Daoy (cell line): ENCODE measurements at places on chromosomes 3 and 15. TPM values are rescaled to one million over a fixed set of nuclear protein-coding genes. Genes with fewer than 3 reads are reported as not detected.

NR2E3 gene
- not detected in 2 replicates for total RNA-seq

PAK6 gene
- total RNA-seq, result 0.12 and 0.57 TPM in 2 replicates

PCOLCE2 gene
- 13.8 and 27.8 TPM in 2 replicates for total RNA-seq

MON1A gene
- total RNA-seq, result 7.9 and 14.1 TPM in 2 replicates

GPR156 gene
- 1.5 and 1.7 TPM in 2 replicates for total RNA-seq

GOLGA6D gene
- not detected in 2 replicates for total RNA-seq

PIF1 gene
- total RNA-seq, result 26.6 and 32.9 TPM in 2 replicates

PLA2G4F gene
- not detected in 2 replicates for total RNA-seq

DNA sequence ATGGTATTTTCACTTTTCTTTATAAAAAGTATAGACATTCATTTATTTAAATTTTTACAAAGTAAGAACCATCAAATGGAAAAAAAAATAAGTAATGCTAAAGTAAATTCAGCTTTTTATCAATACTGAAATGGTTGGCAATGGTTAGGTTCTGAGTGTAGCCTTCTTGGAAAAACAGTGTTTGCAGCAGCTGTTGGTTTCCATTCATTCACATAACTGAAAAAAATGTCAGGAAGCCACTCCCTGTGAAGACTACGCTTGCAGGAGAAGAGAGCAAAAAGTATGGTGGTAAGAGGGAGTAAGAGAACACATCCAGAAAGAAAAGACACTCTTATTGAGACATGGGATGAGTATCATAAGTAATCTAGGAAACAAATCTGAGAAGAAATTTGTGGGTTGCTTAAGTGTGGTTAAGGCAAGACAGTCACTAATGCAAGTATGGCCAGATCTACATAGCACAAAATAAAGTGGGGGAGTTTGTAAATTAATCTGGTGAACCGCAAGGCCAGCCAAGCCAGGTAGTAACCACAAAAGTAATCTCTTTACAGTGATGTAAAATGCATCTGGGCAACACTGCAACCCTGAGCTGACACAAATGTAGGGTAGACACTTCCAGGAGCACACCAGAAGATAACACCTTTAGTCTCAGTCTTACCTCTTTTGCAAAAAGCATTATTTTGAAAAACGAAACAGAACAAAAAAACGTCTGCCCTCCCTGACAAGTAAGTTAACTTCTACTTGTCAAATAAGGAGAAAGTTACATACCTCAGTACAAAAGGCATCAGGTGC, 133.7 kb downstream of the IGSF11 start:
- no peak for DNase-seq

GRCh38 chr3:128432301-128432970, 34.3 kb downstream of the DNAJB8 start:
- DNase-seq, result no peak

DNA sequence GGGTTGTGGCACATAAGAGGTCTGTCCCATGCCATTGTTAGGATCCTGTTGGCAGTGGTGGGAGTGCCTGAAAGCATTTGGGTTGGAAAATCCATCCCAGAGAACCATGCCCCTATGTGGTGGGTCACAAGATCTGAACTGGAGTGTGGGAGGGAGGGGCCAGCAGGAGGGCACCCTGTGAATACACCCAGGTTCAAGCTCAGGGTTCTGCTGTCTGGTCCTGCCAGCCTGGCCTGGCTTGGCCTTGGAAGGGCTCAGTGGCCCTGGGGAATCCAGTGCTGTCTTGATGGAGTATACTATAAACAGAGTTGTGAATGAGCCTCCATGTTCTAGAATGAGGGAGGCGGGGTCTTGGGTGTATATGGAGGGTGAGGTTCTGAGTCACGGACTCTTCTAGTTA, 11.8 kb downstream of the ANKDD1A start:
- DNase-seq, result no peak

GRCh38 chr3:25143356-25144025, 284.6 kb upstream of the RARB start:
- DNase-seq, result no peak

DNA sequence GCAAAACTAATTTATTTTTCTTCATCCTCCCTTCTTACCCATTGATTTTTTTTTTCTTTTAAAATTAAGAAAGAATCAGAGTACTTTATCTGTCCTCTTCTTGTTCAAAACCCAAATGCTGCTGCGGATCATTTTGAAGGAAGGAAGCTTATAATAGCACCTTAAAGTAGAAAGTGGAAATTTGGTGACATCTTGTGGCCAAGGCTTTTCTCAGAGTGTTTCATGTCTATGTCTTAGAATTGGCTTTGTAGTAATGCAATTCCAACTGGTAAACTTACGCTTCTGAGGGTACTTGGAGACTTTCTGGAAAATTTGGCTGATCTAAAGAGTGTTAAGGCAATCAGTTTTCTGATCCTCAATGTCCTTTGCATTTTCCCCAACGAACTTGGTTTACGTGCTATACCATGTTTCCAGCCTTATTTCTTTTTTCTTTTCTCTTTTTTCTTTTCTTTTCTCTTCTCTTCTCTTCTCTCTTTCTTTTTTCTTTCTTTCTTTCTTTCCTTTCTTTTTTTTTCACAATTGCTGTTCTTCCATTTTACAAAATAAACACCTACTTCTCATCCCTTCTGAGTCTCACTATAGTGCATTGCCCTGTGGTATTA, 30.7 kb downstream of the C3orf38 start:
- DNase-seq, result peak; percentile 2

- no peak for DNase-seq
Observed at GRCh38 chr3:124439603-124440002, 290.6 kb upstream of the UMPS start.

- DNase-seq, result no peak
Observed at GRCh38 chr3:144875211-144875610, 903.6 kb downstream of the DIPK2A start.

- no peak for DNase-seq
Observed at GRCh38 chr3:101020351-101021015, 27.3 kb upstream of the ABI3BP start.

GRCh38 chr3:146928421-146929059, 323.4 kb upstream of the PLSCR5 start:
- no peak for DNase-seq

GRCh38 chr15:98815207-98815606, 166.9 kb downstream of the IGF1R start:
- DNase-seq, result no peak

- no peak for DNase-seq
Observed at GRCh38 chr15:65918357-65918920, 49.1 kb downstream of the RAB11A start.

- DNase-seq, result no peak
Observed at GRCh38 chr3:105385819-105386508, 19.3 kb downstream of the ALCAM start.

GRCh38 chr15:62099094-62099601, 32.4 kb downstream of the C2CD4A start:
- DNase-seq, result no peak

DNA sequence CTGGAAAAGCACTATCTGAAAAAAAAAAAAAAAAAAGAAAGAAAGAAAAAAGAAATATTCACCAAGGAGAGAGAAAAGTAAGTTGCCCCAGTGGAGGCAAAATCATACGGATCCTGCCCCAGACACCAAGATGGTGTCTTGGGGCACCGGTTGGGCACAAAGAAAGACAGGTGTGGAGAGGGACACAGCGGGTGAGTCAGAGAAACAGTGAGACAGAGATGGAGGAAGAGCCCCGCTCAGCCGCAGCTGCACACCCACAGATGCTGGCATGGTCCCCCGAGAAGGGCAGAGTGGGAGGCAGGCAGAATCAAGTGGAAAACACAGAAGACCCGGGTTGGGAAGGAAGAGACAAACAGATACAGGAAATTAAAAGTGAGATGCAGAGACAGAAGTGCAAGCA, 129.7 kb upstream of the SMAD3 start:
- no peak for DNase-seq

DNA sequence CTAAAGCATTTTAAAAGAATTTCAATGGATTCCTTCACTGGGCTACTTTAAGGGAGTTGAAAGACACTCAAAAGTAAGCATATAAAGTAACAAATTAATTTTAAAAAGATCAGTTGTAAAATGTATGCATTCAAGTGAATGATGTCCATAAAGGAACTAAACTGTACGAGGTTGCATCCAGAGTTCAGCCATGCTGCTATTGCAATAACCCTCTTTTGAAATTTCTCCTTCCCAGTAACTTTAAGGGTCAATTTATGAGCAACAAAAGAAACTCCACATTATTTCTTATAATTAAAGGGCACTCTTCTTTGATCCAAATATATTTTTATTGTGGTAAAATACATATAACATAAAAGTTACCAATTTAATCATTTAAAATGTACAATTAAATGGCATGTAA, 22.9 kb downstream of the BTLA start:
- DNase-seq, result no peak

GRCh38 chr3:12966847-12967605, 106.2 kb downstream of the IQSEC1 start:
- DNase-seq, result no peak

DNA sequence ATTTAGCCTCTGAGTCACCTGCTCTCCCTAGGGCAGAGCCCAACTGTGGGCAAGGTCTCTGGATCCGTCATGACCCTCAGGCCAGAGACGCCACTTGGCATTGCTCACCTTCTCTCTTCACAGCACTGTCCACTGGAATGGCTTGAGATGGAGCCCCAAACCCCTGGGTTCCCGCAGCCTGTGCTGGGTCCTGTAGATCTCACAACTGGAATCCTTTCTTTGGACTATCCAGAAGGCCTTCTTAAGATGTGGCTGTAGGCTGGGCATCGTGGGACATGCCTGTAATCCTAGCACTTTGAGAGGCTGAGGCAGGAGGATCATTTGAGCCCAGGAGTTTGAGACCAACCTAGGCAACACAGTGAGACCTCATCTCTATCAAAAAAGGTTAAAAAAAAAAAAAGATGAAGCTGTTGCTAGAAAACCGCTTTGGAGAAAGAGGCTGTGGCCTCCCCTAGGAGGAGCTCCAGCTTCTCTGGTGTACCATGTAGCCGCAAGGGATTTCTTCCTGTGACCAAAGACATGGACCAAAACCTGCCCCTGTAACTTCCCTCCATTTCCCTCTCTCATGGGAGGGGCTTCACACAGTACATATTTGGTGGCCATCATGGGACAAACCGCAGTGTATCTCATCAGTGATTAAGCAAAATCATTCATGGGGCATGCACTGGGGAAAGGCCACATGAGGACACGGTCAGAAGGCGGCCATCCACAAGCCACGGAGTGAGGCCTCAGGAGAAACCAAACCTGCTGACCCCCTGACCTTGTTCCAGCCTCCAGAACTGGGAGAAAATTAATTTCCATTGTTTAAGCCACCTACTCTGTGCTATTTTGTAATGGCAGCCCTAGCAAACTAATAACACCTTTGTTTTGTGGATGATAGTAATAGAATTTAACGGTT, 23.3 kb upstream of the BUB1B start:
- no peak for DNase-seq

DNA sequence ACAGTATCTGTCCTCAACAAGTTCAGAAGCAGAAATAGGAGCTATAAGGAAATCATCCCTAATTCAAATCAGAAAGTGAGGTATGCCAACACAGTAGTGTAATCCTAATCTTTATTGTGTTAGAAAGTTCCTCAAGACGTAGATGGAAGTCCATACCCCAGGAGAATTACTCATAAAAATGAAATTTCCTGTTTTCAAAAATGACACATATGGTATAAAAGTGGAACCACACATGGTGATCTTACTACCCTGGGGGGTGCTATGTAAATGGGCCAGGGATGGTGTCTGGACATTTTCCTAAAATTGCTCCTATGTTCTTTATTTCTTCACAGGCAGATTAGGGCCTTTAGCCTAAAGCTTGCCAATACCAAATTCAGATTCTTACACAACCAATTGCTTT, 204.1 kb downstream of the ARRDC4 start:
- DNase-seq, result no peak

DNA sequence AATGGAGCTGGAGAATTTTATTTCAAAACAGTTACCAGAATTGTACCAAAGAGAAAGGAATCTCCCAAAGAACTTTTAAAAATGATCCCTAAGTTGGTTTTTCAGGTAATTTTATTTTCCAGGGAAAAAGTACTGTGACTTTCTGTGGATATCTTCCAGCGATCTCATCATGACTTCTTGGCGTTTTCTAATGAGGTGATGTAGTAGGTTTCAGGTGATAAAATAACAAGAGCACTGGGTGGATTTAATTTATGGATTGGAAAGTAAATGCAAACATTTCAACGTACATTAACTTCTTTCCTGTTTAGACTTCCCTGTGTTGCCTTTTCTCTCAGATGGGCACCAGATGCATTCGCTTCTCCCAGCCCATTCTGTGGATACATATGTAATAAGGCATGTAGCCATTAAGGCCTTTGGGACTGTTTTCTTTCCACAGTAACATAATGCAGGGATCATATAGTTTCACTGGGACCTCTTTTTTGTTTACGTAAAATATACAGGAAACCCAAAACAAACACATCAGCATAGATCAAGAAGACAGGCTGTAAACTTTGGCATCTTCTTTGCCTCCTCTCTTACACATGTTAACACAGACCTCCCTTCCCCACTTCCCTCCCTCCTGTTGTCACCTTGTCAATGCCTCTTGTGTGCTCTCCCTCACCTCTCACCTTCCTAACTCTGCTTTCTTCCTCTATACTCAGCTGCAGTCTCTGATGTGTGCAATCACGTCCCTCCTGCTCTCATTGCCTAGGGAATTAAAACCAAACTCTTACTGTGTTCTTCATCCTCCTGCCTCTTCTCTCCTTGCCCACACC, 13.0 kb downstream of the PHLDB2 start:
- DNase-seq, result no peak

DNA sequence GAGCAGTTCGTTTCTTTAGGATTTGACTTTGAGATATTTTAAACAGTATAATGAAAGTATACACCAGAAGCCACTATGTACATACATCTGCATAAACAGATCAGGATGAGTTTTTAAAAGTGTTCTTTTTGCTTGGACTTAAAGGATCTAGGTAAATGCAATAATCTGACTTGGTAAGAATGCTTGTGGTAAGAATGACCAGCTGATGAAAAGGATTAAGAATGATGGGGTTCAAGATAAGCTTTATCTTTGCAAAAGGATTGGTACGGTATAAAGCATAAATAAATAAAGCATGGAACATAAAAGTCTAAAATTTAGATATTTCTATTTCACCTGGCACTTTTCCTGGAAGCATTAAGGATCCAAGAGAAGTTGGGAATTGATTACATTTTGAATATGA, 9.8 kb upstream of the MME start:
- no peak for DNase-seq

DNA sequence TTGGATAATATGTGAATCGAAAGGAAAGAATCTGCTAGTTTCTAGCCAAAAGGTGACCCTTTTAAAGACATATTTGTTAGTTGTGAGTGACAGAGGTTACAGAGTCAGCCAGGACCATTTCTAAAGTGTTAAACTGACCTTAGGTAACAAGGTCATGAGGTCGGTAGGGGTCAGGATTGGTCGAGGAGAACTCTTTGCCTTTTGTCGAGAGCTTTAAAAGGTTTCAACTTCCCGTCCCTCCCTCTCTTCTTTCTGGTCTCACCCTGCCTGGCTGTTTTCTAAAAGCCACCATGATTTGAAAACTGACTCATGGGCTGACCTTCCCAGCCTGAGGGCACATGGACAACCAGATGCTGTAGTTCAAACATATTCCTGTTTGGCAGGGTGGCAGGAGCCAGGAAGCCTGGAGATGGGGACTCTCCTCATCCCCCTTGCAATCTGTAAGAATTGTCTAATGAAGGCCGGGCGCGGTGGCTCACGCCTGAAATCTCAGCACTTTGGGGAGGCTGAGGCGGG, 25.8 kb upstream of the PRTG start:
- no peak for DNase-seq

- DNase-seq, result no peak
Observed at GRCh38 chr15:69731081-69731330, 278.4 kb downstream of the RPLP1 start.

- no peak for DNase-seq
Observed at GRCh38 chr3:71528816-71529215, 54.7 kb downstream of the FOXP1 start.

- DNase-seq, result peak; percentile 81
Observed at GRCh38 chr15:89167267-89168176, 53.9 kb downstream of the RLBP1 start.
